Right ventricle myocardium inferior (tissue), 1 donor: ENCODE measurements at places on chromosomes 3 and 15. TPM values are rescaled to one million over a fixed set of nuclear protein-coding genes. Genes with fewer than 3 reads are reported as not detected.

GRCh38 chr3:156160647-156161046, 40.3 kb downstream of the KCNAB1 start:
- DNase-seq: no peak

GRCh38 chr15:60661080-60661645, 182.2 kb upstream of the ICE2 start:
- no peak for DNase-seq

DNA sequence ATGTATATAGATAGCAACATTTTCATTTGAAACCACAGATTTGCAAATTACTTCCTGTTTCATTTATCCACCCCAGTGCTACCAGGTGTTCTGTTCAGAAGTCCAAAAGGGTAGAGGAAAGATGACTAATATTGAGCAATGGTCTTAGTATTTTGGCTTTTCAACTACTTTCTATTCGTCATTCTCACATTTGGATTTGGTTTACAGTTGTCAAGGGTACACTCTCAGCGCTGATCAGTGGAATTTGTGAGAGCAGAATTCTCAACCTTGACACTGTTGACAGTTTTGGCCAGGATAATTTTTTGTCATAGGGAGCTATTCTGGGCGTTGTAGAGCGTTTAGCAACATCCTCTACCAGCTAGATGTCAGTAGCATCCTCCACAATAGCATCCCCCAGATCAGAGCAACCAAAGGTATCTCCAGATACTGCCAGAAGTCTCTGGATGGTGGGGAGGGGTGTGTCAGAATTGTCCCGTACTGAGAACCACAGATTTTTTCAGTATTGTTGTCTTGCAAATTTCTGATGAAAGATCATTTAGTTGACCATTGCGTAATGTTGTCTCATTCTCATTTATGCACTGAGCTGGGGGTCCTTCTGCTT, 4.2 kb downstream of the HMCES start:
- no peak for DNase-seq

The STARD9 gene
- 7.2 TPM for total RNA-seq

- no peak for DNase-seq
Observed at GRCh38 chr3:51792206-51792605, 13.2 kb upstream of the IQCF6 start.

The DYNLT2B gene
- total RNA-seq: 2.9 TPM

- no peak for DNase-seq
Observed at GRCh38 chr3:44883213-44883955, 9.0 kb downstream of the TGM4 start.

The TSPAN3 gene
- total RNA-seq: 98.3 TPM

DNA sequence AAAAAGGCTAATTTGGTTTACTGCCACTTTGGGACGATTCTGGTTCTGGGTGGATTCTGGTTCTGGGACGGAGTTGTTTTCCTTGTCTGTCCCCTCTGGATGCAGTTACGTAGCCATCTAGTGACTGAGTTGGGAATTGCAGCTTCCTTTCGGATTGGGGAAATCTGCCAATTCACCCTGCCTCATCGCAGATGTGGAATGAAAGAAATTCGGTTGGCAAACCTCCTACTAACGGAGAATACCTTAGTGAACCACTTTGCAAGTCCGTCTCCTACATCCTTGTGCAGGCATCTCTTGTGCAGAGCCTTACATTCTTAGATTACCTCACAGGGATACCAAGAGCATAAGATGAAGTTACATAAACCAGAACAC, 31.5 kb upstream of the AP4E1 start:
- no peak for DNase-seq

DNA sequence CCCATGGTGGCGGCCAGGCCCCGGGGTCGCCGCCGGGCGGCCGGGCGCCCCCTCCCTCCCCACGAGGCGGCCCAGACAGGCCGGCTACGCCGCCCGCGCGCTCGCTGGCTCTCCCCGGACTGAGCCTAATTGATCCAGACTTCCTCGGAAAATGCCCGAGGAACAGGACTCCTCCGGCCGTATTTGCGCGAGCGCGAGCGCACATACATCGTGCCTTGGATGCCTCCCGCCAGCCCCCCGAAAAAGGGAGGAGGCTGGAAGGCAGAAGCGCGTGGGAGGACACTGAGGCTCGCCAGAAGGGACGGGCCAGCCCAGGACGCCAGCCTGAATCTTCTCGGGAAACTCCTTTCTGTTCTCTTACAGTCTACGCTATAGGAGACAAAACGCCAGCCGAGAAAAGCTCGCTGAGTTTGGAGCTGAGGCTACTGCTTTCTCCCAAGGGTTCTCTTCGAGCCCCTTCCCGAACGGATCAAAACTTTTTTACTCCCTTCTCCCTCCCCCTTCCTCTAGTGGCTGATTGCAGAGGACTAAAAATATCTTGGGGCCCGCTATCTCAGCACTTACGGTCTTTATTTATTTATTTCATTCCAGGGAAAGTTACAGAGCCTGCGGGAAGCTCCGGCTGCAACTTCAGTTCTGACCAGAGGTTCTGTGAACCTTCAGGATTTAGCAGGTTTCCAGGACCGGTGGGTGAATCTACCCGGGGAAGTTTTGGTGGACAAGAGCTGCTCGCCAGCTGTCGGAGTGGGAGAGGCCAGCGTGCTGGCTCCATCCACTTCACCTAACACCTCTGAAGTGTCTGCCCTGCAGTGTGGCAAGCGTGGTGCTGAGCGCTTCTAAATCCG, at the start of gene PDZRN3:
Gene PDZRN3, minus strand, starts transcription at position 121 of the 845 bp plus-strand sequence.
- DNase-seq: peak; percentile 78

The PLIN1 gene
- total RNA-seq: 17.6 TPM

DNA sequence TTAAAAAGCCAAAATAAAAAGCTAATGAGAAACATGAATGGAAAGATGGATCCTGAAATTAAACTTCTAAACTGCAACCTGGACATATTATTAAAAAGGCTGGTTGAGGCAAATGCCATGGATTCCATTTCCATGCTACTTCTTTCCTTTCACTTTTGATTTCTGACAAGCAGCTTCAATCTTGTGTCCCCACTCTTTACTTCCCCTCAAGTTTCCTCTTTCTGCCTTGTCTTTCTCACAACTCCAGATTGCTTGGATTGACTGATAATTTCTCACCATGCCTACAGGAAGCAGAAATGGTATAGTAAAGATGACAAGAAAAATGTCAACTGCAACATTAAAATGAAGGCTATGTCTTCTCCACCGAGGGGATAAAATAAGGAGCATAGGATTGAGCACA, 1136.7 kb downstream of the TUSC7 start:
- no peak for DNase-seq

The GNL3 gene
- total RNA-seq: 28.8 TPM

The RBMS3 gene
- 32.7 TPM for total RNA-seq

The GHSR gene
- not detected for total RNA-seq

GRCh38 chr3:163576314-163576713, 1502.0 kb downstream of the SI start:
- DNase-seq: no peak

DNA sequence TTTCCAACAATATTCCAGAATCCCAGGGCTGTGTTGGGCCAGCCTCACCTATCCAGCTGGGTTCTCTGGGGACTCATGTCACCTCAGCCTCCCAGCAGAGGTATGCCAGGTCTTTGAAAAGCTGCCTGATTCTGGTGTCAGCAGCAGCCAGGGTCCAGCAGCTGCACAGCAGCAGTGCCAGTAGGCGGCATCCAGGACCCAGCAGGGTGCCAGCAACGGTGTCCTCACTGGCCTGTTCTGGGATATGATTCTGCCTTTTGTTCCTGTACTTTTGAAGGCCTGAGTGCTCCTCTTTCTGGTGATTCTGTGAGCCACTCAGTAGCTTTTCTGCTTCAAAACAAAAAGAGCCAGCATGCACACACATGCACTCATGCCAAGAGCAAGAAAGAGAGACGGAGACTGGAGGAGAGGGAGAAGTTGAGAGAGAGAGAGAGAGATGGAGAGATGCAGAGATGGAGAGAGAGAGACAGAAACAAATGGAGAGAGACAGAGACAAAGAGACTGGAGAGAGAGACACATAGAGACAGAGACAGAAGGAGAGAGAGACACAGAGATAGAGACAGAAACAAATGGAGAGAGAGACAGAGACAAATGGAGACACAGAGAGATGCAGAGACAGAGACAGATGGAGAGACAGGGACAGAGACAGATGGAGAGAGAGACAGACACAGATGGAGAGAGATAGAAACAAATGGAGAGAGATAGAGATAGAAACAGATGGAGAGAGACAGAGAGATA, 205.7 kb downstream of the UACA start:
- no peak for DNase-seq

- no peak for DNase-seq
Observed at GRCh38 chr3:49619649-49620048, 54.5 kb upstream of the APEH start.

DNA sequence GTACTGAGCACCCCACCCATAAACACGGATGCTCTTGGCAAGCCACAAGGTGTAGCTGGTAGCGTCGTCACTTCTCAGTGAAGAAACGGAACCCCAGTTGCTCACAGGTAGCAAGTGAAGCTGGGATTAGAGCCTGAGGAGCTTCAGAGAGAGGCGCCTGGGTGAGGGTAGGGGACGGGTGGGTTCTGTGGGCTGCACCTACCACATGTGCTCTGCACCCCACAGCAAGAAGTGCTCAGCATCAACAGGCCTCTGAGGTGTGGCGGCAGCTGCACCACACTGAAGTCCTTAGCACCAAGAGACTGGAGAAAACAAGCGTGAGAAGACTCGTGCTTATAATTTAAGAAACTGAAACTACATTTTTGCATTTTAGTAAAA, 9.8 kb downstream of the MAP6D1 start:
- DNase-seq: no peak

The HACL1 gene
- total RNA-seq: 12.5 TPM

DNA sequence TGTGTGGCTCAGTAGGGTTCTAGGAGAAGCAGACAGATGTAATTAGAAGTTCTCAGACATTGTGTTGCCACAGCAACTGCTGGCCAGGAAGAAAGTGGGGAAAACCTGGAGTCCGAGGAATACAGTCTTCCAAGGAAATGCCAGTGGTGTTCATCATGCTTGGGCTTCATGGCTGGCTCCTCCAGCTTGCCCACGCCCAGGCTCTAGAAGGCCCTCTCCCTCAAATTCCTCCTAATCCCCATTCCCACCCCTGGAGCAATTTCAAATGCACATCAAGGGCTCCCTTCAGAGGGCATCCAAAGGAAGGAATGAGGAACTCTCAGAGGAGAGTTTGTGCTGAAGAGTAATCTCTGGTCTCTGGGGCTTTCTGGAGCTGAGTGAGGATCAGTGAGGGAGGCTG, 21.9 kb downstream of the FSTL1 start:
- DNase-seq: no peak

- no peak for DNase-seq
Observed at GRCh38 chr3:160486459-160486869, 36.9 kb upstream of the TRIM59 start.

The SMAD6 gene
- total RNA-seq: 16.2 TPM

The EPHB3 gene
- total RNA-seq: 1.6 TPM

- DNase-seq: no peak
Observed at GRCh38 chr15:43249236-43249635, 17.5 kb downstream of the TGM5 start.

- DNase-seq: no peak
Observed at GRCh38 chr3:171095063-171095462, 68.5 kb upstream of the SLC2A2 start.

GRCh38 chr3:31840252-31840651, 140.8 kb downstream of the OSBPL10 start:
- DNase-seq: no peak

GRCh38 chr3:127678611-127679533, 6.1 kb downstream of the ABTB1 start:
- DNase-seq: no peak

GRCh38 chr3:138377804-138378203, 29.4 kb downstream of the MRAS start:
- no peak for DNase-seq

GRCh38 chr3:107846279-107846852, 244.5 kb downstream of the CD47 start:
- peak; percentile 72 for DNase-seq

DNA sequence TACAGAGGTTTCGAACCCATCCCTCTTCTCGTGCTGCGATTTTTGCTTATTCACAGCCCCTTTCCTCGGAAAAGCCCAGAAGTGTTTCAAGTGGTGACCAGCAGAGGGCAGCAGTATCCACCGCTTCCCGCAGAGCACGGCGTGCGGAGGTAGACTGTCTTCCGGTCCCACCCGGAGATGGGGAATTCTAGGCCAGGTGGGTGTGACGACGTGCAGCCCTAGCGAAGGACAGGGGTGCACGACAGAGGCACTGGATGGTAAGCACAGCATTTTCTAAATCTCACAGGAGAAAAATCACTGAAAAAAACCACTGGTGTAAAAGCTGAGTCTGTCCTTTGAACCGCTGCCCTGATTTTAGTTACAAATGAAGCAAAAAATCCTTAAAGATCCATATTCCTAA, 7.4 kb upstream of the PSMD6 start:
- DNase-seq: peak; percentile 82

DNA sequence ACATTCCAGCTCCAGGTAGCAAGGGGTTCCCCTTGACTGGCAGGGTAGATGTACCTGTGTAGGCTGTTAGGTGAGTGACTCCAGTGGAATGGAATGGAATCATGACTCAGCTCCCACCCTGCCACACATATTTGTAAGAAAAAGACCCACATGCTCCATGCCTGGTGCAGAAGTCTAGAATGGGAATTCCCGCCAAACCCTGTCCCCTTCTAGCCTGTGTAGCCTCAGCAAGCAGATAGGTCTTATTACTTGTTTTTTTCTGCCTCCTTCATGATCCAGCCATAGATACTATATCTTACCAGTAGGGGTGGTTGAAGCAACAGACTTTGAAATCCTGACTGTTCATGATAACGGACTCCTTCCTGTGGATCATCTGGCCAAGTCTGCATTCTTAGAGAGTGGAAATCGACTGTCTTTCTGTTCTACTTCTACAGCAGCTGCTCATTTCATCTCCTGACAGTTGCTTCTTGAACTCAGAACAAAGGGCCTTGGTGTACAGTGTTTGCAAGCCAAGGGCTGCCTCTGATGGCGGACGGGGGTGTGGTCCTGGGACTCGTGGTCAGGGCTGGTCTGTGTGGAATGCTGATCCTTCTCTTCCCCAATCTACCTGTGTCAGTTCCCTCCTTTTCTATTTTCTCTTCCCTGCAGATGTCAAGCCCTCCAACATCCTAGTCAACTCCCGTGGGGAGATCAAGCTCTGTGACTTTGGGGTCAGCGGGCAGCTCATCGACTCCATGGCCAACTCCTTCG, 16.3 kb downstream of the SNAPC5 start:
- no peak for DNase-seq

The ALPK3 gene
- total RNA-seq: 132 TPM

The PSTPIP1 gene
- 4.5 TPM for total RNA-seq

DNA sequence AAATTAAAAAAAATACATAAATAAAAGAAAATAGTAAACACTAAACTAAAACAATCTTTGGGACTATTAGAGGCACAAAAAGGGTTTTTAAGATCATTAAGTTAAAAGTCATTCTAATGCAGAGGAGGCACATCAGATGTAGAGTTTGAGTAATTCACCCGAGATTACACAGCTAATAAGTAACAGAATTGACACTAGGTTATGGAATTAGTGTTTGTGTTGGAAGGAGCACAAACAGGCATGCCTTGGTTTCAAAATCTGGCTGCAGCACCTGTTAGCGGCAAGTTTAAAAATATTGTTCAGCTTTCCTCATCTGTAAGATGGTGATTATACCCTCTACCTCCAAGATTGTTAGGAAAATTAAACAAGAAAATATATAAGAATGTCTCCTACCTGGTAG, 39.0 kb downstream of the RASA2 start:
- no peak for DNase-seq

- no peak for DNase-seq
Observed at GRCh38 chr3:152100491-152101132, 168.1 kb upstream of the MBNL1 start.
